ENCODE measurements at places on chromosomes 1 and 21.

GRCh38 chr1:165954940-165955339 is 127.5 kb downstream of the UCK2 start:
- no peak for DNase-seq
- no peaks in the 10 kb centered on the region for H3K27me3 ChIP-seq
- H3K36me3 ChIP-seq, result no peaks in the 10 kb centered on the region
- H3K27ac ChIP-seq, result no peak overlapping the region

GRCh38 chr1:60916906-60917305 is 165.5 kb upstream of the NFIA start:
- no peak for DNase-seq
- H3K27ac ChIP-seq, result no peak overlapping the region

DNA sequence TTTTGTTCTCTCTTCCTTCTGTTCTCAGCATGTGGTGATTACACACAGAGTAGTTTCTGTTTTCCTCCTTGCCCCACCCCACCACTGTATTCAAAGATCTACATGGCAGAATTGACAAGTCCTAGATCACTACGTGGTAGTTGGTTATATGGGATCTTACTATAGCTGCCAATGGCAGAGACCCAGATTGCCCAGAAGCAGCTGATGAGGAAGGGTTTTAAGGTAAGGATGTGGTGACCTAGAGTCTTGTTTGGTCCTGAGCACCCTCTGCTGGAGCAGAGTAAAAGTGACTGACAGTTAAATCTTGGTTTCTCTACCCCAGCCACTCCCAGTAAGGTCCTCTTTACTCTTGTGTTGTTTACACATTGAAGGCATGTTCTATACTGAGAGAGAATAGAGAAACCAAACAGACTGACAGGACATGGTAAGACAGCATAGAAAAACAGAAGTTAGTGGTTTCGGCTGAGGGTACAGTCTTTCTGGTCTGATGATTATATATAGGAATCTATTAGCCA is 22.8 kb upstream of the STRIP1 start:
- H3K36me3 ChIP-seq, result peaks cover 14% of the 10 kb centered on the region
- H3K4me1 ChIP-seq, result peaks cover 3% of the 10 kb centered on the region
- H3K27ac ChIP-seq, result no peak overlapping the region
- DNase-seq, result no peak

- H3K4me3 ChIP-seq, result no peak overlapping the region
- H3K4me1 ChIP-seq, result no peaks in the 10 kb centered on the region
- H3K36me3 ChIP-seq, result no peaks in the 10 kb centered on the region
- H3K27ac ChIP-seq, result no peak overlapping the region
Observed at GRCh38 chr1:56298866-56299265, 280.5 kb downstream of the PLPP3 start.

- no peaks in the 10 kb centered on the region for H3K27me3 ChIP-seq
- H3K4me3 ChIP-seq, result no peak overlapping the region
- H3K27ac ChIP-seq, result no peak overlapping the region
- DNase-seq, result no peak
- H3K4me1 ChIP-seq, result no peaks in the 10 kb centered on the region
Observed at GRCh38 chr1:183188240-183188639, 2.2 kb downstream of the LAMC2 start.

GRCh38 chr1:30305519-30305918 is 417.9 kb downstream of the MATN1 start:
- no peaks in the 10 kb centered on the region for H3K36me3 ChIP-seq
- H3K4me1 ChIP-seq, result no peaks in the 10 kb centered on the region
- no peak overlapping the region for H3K4me3 ChIP-seq
- no peak for DNase-seq

GRCh38 chr1:173505391-173505790 is 28.3 kb downstream of the PRDX6 start:
- H3K4me1 ChIP-seq, result peaks cover 4% of the 10 kb centered on the region
- DNase-seq, result no peak
- no peaks in the 10 kb centered on the region for H3K27me3 ChIP-seq
- H3K36me3 ChIP-seq, result no peaks in the 10 kb centered on the region
- H3K4me3 ChIP-seq, result no peak overlapping the region

GRCh38 chr1:172630868-172631267 is 28.0 kb upstream of the FASLG start:
- H3K27me3 ChIP-seq, result no peaks in the 10 kb centered on the region
- no peak overlapping the region for H3K27ac ChIP-seq
- H3K4me3 ChIP-seq, result no peak overlapping the region
- no peak for DNase-seq
- no peaks in the 10 kb centered on the region for H3K36me3 ChIP-seq

DNA sequence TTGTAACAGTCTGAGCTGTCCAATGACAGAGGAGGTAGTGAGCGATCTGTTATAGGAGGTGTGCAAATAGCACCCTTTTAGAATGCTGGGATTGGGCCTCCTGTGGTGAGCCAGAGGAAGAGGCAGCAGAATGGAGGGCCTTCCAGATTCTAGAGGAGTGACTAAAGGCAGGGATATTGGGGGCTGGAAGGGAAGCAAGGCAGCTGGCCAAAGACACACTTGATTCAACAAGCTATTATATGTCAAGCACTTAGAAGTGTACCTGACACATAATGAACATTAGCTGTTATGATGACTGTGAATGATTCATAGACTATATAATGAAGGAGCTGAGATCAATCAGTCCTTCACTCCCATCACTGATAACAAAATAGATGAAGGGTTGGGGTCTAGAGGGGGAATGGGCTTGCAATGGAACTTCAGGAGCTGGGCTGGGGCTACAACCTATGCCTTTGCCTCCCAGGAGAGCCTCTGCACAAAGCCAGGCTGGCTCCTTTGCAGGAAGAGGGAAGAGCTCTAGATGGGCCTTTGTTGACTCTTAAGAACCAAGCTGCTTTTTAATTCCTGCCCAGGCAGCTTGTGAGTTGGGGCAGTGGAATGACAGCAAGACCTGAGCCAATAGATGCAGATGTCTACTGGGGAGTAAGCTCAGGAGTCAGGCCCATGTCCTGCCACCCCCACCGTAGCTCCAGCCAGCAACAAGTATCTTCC is 2.3 kb upstream of the MKNK1 start:
- no peaks in the 10 kb centered on the region for H3K27me3 ChIP-seq
- no peak overlapping the region for H3K27ac ChIP-seq
- no peak overlapping the region for H3K4me3 ChIP-seq
- H3K36me3 ChIP-seq, result peaks cover 2% of the 10 kb centered on the region
- no peaks in the 10 kb centered on the region for H3K4me1 ChIP-seq

All from iPS DF 6.9 (cell line).